ENCODE measurements at places on chromosomes 16 and 17. TPM values are rescaled to one million over a fixed set of nuclear protein-coding genes. Genes with fewer than 3 reads are reported as not detected.

The TEKT5 gene
- total RNA-seq = not detected

The KCNH4 gene
- not detected for total RNA-seq

- H3K4me3 ChIP-seq = no peak overlapping the region
- H3K27ac ChIP-seq = no peak overlapping the region
- no peaks in the 10 kb centered on the region for H3K36me3 ChIP-seq
- H3K4me1 ChIP-seq = no peaks in the 10 kb centered on the region
- H3K27me3 ChIP-seq = peaks cover 6% of the 10 kb centered on the region
- DNase-seq = no peak
Measured at GRCh38 chr17:45987706-45988105, 11.3 kb upstream of the STH start.

GRCh38 chr17:79707931-79708891 is 22.5 kb upstream of the ENPP7 start:
- DNase-seq = no peak
- no peak overlapping the region for H3K27ac ChIP-seq
- H3K4me1 ChIP-seq = no peaks in the 10 kb centered on the region
- no peaks in the 10 kb centered on the region for H3K27me3 ChIP-seq

DNA sequence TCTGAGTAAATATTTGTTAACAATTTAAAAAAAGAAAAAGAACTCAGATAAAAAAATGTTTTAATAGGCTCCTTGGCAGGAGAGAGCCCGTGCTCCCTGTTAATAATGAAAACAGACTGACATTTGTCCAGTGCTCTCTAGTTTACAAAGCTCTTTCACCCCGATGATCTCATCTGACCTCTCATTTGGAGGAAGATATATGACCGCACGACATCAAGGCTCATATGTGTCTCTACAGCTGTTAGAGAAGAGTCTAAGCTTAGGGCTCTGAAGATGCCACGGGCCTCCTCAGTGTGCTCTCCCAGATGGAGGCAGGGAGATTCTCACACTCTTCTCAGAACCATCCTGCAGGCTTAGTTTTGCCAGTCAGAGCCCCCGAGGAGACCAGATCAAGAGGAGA is 280.8 kb upstream of the IRX5 start:
- H3K4me3 ChIP-seq = no peak overlapping the region
- no peak for DNase-seq
- H3K27ac ChIP-seq = no peak overlapping the region

DNA sequence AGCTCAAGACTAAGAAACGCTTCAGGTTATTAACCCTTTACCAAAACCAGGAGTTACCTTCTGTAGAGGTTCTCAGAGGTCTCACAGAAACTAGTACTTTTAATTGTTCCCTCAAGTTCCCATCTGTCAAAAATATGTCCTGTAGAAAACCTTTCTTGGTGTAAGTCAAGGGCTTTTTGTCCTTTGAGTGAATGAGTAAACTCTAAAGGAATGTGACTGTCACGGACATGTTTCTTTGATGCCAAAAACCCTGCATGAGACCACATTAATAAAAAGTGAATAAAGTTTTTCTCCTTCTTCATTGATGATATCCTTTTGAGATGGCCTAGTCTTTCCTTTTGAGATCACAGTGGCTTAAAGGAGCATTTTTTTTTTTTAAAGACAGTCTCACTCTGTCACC is 102.9 kb downstream of the NLK start:
- no peaks in the 10 kb centered on the region for H3K27me3 ChIP-seq
- H3K4me1 ChIP-seq = no peaks in the 10 kb centered on the region
- H3K27ac ChIP-seq = no peak overlapping the region
- peak; percentile 44 for DNase-seq

GRCh38 chr16:28933171-28933570 is 1.4 kb downstream of the CD19 start:
- H3K27ac ChIP-seq = no peak overlapping the region
- H3K4me1 ChIP-seq = no peaks in the 10 kb centered on the region
- H3K27me3 ChIP-seq = no peaks in the 10 kb centered on the region
